Ascending aorta (tissue), 2 donors: ENCODE measurements at places on chromosomes 2 and 18.
A peak's percentile ranks its signal among the peaks of the same experiment; 100 is the strongest.

GRCh38 chr2:47031909-47032668 lies 116.5 kb upstream of the MCFD2 start:
- DNase-seq, result no peak

- DNase-seq, result no peak
Observed at GRCh38 chr18:9736286-9736835, 28.3 kb downstream of the RAB31 start.

DNA sequence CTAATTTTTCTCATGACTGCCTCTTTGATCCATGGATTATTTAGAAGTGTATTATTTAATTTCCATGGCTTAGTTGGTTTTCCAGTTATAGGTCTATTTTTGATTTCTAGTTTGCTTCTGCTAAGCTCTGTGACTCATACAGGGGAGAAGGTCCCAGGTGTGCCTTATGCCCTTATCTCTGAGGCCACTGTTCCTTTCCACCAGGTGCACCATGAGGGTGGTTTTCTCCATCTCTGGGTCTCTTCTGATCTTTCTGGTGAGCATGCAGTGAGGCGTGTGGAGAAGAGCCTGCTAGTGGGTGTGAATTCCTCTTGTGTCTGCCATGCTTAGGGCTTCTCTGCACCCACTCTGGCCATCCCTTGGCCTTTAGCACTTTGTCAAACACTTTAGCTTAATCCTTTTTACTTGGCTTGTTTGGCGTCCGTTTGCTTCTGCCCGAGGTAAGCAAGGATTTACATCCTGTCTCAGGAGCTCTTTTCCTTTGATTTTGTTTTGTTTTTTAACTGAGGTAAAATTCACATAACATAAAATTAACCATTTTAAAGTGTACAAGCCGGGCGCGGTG lies 129.8 kb upstream of the ARL4C start:
- no peak for DNase-seq

GRCh38 chr2:98004613-98005012 lies 8.9 kb upstream of the TMEM131 start:
- DNase-seq, result no peak

DNA sequence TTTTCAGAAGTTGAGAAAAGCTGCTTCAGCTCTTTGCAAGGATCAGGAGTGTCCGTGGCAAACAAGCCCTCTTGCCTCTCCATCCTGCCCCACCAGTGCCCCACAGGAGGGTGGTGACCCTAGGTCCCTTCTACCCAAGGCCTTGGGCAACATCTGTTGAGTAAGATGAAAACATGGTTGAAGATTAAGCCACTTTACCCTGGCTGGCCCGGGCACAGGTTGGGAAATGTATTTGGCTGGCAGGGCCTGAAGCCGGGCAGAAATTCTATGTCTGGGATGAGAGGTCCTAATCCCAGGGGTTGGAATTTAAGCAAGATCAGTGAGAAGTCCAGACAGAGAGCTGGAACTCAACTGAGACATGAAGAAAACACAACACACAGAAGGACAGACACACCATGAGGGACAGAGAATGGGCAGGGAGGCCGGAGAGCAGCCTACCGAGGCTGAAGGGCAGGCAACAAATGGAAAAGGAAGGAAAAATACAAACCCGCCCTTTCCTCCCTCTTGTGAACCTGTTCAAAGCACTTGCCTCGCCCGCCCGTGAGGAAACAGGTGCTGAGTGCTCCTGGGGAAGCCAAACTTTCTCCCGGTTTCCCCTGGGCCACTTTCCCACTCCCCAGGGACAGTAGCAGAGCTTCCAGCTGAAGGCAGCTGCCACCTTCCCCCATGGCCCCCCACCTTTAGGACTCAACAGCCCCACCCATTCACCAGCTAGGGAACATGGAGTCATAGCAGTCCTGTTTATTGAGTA lies 86.1 kb downstream of the TNS1 start:
- peak; percentile 91 for DNase-seq

- DNase-seq, result no peak
Observed at GRCh38 chr2:160427629-160428404, 65.8 kb downstream of the RBMS1 start.

DNA sequence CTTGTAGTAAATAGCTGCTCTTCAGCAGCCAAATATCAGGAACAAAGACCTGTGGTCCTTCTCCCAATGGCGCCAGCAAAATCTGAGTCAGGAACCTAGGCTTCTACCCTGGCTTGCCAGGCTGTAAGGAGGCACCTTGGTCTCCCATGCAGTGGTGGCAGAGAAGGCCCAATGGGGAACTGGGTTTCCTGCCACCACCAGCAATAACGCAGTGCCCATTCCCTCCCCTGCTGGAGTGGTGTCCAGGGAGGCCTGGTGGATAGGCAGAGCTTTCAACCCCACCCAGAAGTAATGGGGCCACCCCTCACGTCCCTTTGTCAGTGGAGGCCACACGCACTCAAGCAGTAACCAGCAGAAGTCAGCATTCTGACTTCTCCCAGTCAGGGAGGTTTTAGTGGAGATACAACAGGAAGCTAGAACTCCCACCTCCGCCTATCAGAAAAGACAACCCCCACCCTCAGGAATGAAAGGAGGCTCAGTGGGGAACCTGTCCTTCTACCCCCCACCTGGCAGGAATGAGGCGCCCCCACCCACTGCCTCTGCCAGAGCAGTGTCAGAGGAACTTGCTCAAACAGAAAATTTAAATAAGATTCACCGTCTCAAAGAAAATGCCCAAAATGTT lies 132.4 kb downstream of the COPS8 start:
- DNase-seq, result no peak

- no peak for DNase-seq
Observed at GRCh38 chr18:49546719-49547273, 15.1 kb upstream of the LIPG start.

GRCh38 chr2:109260886-109261700 lies 132.1 kb downstream of the SH3RF3 start:
- DNase-seq, result peak; percentile 61
